ENCODE measurements at places on chromosomes 5 and 9.
A peak's percentile ranks its signal among the peaks of the same experiment; 100 is the strongest.

GRCh38 chr5:172446336-172447051 lies 7.8 kb downstream of the SH3PXD2B start:
- no peak for DNase-seq

DNA sequence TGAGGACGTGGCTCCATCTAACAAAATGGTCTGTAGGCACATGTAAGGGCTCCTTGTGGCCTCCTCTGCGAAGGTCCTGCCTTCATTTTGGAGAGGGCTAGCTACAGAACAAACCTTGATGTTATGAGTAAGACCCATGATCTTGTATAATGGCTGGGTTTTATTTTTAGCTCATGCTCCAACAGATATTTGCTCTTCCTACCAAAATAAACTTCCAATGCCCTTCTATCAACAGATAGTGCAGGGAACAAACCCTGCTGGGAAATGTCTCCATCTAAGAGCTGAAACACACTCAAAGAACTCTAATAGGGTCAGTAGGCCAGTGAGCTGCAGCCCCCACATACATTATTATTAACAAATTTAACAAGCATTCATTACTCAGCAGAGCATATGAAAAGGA lies 189.5 kb downstream of the LURAP1L start:
- no peak for DNase-seq

GRCh38 chr9:105816981-105817380 lies 122.6 kb downstream of the TMEM38B start:
- DNase-seq: no peak

DNA sequence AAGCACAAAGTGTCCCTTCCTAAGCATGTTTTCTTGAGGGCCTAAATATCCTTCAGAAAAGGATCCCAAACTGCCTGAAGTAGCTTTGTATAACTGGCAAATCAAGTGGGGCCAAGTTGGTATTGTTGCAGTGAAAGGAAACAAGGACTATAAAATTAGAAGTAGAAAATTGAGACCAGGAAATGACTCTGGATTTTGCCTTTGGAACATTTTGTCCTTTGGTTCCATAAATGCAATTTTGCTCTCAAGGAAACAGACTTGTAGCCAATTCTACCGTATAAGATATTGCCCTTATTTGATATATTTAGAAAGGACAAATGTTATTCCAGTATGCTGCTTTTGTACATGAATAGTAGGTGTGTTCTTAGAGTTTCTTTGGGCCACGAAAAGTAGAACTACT lies 34.4 kb downstream of the RABGAP1 start:
- DNase-seq: no peak

- no peak for DNase-seq
Measured at GRCh38 chr9:76423216-76424177, 29.3 kb upstream of the RFK start.

DNA sequence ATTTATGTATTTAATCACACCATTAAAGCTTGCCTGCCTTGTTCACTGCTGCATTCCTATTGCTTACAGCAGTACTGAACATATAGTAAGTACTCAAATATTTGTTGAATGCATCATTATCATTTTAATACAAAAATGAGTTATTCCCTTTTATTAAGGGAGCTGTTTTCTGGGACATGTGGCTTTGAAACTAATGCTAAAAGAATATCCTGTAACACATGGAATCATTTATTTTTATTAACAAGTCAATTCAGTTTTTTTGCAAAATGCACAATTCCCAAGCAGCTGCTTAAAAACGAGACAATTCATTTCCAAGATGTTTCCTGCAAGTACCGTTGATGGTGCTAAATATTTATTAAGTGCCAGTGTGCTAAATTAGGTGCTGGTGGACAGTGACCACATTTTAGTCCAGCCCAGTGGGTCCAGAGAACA lies 148.3 kb upstream of the NR3C1 start:
- peak; percentile 66 for DNase-seq

GRCh38 chr9:6068983-6069382 lies 53.6 kb upstream of the RANBP6 start:
- no peak for DNase-seq
